Activated CD8-positive, alpha-beta memory T cell treated with anti-CD3 and anti-CD28 coated beads, Interleukin-2, amount 10 ng/mL, durations not matched to agents 7 days and 5 days (primary cell): ENCODE measurements at places on chromosomes 7 and 10. TPM values are rescaled to one million over a fixed set of nuclear protein-coding genes. Genes with fewer than 3 reads are reported as not detected.

DNA sequence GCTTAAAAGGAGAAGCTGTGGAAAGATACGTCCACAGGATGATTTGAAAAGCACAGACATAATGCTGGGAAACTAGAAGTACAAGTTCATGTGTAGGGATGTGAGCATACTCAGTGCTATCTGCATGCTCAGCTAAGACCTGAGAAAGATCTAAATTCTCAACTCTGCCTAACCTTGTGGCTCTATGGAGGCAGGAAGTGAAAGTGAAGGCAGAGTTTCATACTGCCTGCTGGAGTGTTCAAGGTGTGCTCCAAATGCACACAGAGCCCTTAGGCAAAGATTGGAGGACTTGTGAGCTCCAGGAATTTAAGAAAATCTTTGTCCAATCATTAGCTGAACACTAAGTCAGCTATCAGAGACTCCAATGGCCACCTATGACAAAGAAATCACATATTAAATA is 190.9 kb downstream of the RNLS start:
- H3K4me3 ChIP-seq: no peak overlapping the region
- H3K36me3 ChIP-seq: peaks cover 19% of the 10 kb centered on the region
- H3K4me1 ChIP-seq: peaks cover 21% of the 10 kb centered on the region
- DNase-seq: peak; percentile 54
- no peaks in the 10 kb centered on the region for H3K27me3 ChIP-seq

DNA sequence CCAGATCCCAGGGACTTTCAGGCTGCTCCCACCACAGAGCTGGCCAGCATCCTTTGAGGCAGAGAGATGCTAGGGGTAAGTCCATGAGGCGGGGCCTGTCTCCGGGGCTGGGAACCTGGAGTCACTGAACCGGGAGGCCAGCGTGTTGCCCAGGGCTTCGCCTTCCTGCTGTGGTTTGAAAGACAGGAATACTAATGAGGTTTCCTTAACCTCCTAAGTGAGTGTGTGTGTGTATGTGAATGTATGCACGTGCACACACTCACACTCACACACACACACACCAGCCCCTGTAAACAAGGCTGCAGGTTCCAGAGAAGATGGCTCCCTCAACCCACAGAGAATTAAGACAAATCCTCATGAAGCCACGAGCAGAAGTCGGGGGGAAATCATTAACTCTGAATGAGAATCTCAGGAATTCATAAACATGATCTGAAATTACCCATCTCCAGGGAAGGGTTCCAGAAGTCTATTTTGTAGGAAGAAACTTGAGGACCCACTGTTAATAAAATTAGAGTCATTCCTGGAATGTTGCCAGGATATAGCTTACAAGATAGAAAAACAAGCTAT is 20.3 kb upstream of the PFKP start:
- no peak for DNase-seq
- H3K36me3 ChIP-seq: no peaks in the 10 kb centered on the region
- no peak overlapping the region for H3K27ac ChIP-seq
- H3K27me3 ChIP-seq: peaks cover 24% of the 10 kb centered on the region

DNA sequence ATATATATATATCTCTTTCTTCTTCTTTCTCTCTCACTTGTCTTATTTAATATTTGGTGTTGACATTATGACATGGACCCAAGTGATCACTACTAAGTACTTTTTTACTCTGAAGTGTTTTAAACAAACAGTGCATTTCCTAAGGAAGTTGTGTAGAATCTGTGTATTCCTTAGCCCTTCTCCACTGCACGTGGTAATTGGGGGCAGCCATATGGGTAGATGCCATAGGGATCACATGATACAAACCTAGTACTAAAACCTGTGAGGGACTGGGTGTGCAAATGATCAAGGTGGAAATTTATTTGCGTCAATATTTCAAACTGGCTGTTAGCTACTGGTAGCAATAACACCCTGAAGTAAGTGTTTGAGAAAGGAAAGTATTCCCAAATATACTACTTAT is 25.0 kb downstream of the THSD7A start:
- no peaks in the 10 kb centered on the region for H3K27me3 ChIP-seq
- no peak overlapping the region for H3K4me3 ChIP-seq
- H3K27ac ChIP-seq: no peak overlapping the region
- DNase-seq: no peak

GRCh38 chr10:14032406-14032998 is 298.2 kb downstream of the FRMD4A start:
- no peak overlapping the region for H3K27ac ChIP-seq
- peaks cover 3% of the 10 kb centered on the region for H3K4me1 ChIP-seq
- H3K27me3 ChIP-seq: peaks cover 10% of the 10 kb centered on the region
- no peak overlapping the region for H3K4me3 ChIP-seq

DNA sequence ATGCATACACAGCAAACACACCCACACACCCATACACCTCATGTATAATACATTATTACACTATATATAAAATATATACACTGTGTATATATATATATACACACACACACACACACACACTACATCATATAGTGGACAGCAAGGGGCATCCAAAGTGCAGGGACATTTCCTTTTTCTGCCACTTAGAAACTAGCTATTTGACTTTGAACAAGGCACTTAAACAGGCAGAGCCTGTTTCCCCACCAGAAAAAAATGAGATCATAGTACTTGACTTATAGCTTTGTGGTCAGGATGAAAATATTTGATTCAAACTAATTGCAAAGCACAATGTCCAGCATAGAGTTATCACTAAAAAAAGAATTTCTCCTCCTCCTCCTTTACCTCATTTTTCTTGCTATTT is 254.3 kb upstream of the NPVF start:
- DNase-seq: no peak
- H3K27me3 ChIP-seq: peaks cover 25% of the 10 kb centered on the region
- H3K36me3 ChIP-seq: no peaks in the 10 kb centered on the region
- no peak overlapping the region for H3K27ac ChIP-seq

GRCh38 chr7:110507832-110508231 is 583.1 kb upstream of the LRRN3 start:
- peaks cover 2% of the 10 kb centered on the region for H3K4me1 ChIP-seq
- H3K4me3 ChIP-seq: no peak overlapping the region
- H3K27ac ChIP-seq: no peak overlapping the region
- no peaks in the 10 kb centered on the region for H3K27me3 ChIP-seq

DNA sequence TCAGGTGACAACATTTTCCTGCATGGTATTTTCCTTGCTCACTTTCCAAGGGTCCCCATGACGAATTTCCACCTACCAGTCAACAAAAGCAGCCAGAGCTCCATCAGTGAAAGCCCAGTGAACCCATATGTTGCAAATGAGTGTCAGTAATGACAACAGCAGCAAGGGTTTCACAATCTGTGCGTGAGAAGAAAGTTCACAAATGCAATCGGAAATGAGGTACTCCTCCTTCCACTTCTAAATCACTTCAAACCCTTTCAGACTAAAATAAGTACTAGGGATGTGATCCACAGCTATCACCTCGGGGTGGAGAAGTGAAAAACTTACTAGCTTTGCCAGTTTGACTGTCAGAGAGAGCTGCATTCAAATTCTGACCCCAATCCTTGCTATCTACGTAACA is 55.6 kb upstream of the BET1 start:
- H3K27ac ChIP-seq: no peak overlapping the region
- no peaks in the 10 kb centered on the region for H3K36me3 ChIP-seq
- no peak for DNase-seq
- peaks cover 49% of the 10 kb centered on the region for H3K27me3 ChIP-seq
- no peak overlapping the region for H3K4me3 ChIP-seq

AKR1B15 gene
- total RNA-seq: not detected

GRCh38 chr10:80917636-80918035 is 379.9 kb downstream of the SH2D4B start:
- H3K4me3 ChIP-seq: no peak overlapping the region
- H3K4me1 ChIP-seq: no peaks in the 10 kb centered on the region
- no peaks in the 10 kb centered on the region for H3K27me3 ChIP-seq
- no peaks in the 10 kb centered on the region for H3K36me3 ChIP-seq

GNAT3 gene
- total RNA-seq: not detected

- no peaks in the 10 kb centered on the region for H3K27me3 ChIP-seq
- H3K27ac ChIP-seq: no peak overlapping the region
- H3K4me3 ChIP-seq: no peak overlapping the region
- DNase-seq: no peak
- peaks cover 20% of the 10 kb centered on the region for H3K36me3 ChIP-seq
Observed at GRCh38 chr7:37289781-37290180, 158.9 kb downstream of the ELMO1 start.

DNA sequence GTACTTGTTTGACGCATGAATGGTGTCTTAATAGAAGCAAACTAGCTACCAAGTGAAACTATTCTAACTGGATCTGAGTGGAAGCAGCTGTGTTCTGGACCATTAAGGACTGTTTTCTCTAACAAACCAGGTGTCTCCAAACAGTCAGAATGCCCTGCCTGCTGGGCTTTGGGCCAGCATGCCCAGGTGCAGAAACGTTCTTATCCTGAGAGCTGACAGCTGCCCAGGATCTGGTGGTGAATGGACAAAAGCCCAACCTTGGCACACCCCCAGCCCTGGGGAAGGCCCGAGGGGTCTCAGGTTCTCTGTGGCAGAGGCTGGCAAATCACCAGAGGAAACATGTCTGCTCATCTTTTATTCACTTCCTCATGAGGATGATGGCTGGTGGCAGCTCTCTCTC is 48.2 kb upstream of the LAMB4 start:
- H3K4me1 ChIP-seq: no peaks in the 10 kb centered on the region
- no peak overlapping the region for H3K4me3 ChIP-seq
- H3K27me3 ChIP-seq: peaks cover 16% of the 10 kb centered on the region
- DNase-seq: no peak
- no peaks in the 10 kb centered on the region for H3K36me3 ChIP-seq

HOXA1 gene
- 0.28 TPM for total RNA-seq

GRCh38 chr10:96271016-96271815 is at the start of gene BLNK:
TSS of gene BLNK (minus strand) at chr10:96271569. CDS start at chr10:96271398, 171 bp downstream.
- no peak for DNase-seq
- no peak within 1 kb of the TSS for H3K27ac ChIP-seq
- no peaks in the 10 kb centered on the region for H3K4me1 ChIP-seq
- no peaks in the 10 kb centered on the region for H3K36me3 ChIP-seq
- no peak within 1 kb of the TSS for H3K4me3 ChIP-seq
- H3K27me3 ChIP-seq: peaks cover 37% of the 10 kb centered on the region

- no peaks in the 10 kb centered on the region for H3K36me3 ChIP-seq
- no peak overlapping the region for H3K27ac ChIP-seq
- peaks cover 3% of the 10 kb centered on the region for H3K4me1 ChIP-seq
- peaks cover 49% of the 10 kb centered on the region for H3K27me3 ChIP-seq
- peak; percentile 59 for DNase-seq
Observed at GRCh38 chr7:21767300-21767900, 178.3 kb downstream of the CDCA7L start.

- no peaks in the 10 kb centered on the region for H3K36me3 ChIP-seq
- H3K27me3 ChIP-seq: no peaks in the 10 kb centered on the region
- no peak for DNase-seq
- no peak overlapping the region for H3K4me3 ChIP-seq
- H3K4me1 ChIP-seq: no peaks in the 10 kb centered on the region
Observed at GRCh38 chr10:19683960-19684359, 132.3 kb upstream of the PLXDC2 start.

DNA sequence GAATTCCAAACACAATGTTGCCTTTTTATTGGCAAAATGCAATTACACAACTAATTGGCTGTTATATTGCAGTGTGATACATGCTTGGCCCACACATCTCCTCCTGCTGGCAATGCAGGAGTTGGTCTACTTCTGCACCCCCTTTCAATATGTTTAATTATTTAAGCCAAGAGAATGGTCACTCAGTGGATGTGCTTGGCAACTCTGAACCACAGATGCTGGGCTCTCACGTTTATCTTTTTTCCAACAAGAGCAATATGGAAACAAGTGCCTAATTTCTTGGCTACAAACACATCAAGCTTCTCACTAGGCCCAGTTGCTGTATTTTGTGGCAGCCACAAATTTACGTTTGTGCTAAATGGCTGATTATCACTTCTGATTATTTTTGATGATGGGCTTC is 1149.2 kb upstream of the CELF2 start:
- no peak for DNase-seq
- H3K4me1 ChIP-seq: no peaks in the 10 kb centered on the region
- H3K27ac ChIP-seq: no peak overlapping the region
- no peaks in the 10 kb centered on the region for H3K36me3 ChIP-seq
- H3K4me3 ChIP-seq: no peak overlapping the region

LIPK gene
- not detected for total RNA-seq

DNA sequence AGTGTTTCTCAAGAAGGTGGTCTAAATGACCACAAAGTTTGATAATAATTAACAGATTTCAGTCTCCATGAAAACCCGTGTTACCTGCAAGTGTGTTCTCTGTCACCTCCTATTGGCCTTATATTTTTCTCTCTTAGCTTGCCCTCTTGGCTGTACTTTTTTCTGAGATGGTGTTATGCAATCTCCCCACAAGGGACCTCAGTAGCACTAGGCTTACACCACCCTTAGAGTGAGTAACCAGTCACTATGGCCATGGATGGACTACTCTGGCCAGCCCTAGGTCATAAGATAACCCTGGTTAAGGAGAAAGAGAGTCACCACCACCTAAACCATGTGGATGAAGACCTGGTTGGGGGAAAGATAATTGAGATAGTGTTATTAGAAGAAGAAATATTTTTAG is 76.8 kb downstream of the NPSR1 start:
- no peak overlapping the region for H3K27ac ChIP-seq
- no peaks in the 10 kb centered on the region for H3K36me3 ChIP-seq
- H3K4me1 ChIP-seq: no peaks in the 10 kb centered on the region
- no peak for DNase-seq
- no peak overlapping the region for H3K4me3 ChIP-seq
- H3K27me3 ChIP-seq: peaks cover 18% of the 10 kb centered on the region

- no peak overlapping the region for H3K4me3 ChIP-seq
- no peak for DNase-seq
- H3K27ac ChIP-seq: no peak overlapping the region
- H3K27me3 ChIP-seq: no peaks in the 10 kb centered on the region
Observed at GRCh38 chr7:18337048-18337809, 158.3 kb upstream of the HDAC9 start.

- H3K4me1 ChIP-seq: peaks cover 24% of the 10 kb centered on the region
- H3K27me3 ChIP-seq: no peaks in the 10 kb centered on the region
- no peak overlapping the region for H3K27ac ChIP-seq
- H3K36me3 ChIP-seq: no peaks in the 10 kb centered on the region
- H3K4me3 ChIP-seq: no peak overlapping the region
Observed at GRCh38 chr10:114550756-114551635, 107.1 kb downstream of the ABLIM1 start.

DNA sequence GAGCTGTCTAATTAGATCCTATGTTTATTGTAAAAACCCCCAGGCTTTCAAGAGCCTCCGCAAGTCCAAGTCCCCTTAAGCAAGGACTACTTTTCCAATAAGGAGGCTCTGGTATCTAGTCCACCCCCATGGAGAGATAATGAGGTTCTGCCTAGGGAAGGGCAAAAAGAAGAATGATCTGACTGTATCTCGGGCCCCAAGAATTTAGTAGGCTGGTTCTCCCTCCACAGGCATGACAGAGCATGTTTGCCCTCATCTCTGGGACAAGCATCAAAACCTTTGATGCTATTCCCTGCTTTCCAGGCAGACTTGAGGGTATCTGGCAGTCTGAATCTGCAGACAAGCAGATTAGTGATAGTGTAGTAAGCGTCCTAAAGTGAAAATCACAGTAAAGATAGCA is 19.0 kb downstream of the ABCB1 start:
- H3K36me3 ChIP-seq: peaks cover 27% of the 10 kb centered on the region
- H3K4me1 ChIP-seq: peaks cover 7% of the 10 kb centered on the region
- no peak for DNase-seq
- H3K27ac ChIP-seq: no peak overlapping the region

FAM131B gene
- total RNA-seq: 2.6 TPM

FAM25G gene
- not detected for total RNA-seq
